ENCODE measurements at places on chromosomes 4 and X. TPM values are rescaled to one million over a fixed set of nuclear protein-coding genes. Genes with fewer than 3 reads are reported as not detected.

- DNase-seq = no peak
Measured at GRCh38 chrX:73683236-73683859, 120.4 kb downstream of the CHIC1 start.

Gene ZFP92
- 1.1 TPM for polyA plus RNA-seq

Gene METTL14
- 53.6 TPM for polyA plus RNA-seq

- DNase-seq = no peak
Measured at GRCh38 chr4:23741681-23742191, 148.1 kb downstream of the PPARGC1A start.
